ENCODE measurements at places on chromosomes 1 and 21. TPM values are rescaled to one million over a fixed set of nuclear protein-coding genes. Genes with fewer than 3 reads are reported as not detected.
A peak's percentile ranks its signal among the peaks of the same experiment; 100 is the strongest.

- H3K27ac ChIP-seq, result no peak overlapping the region
- no peak for DNase-seq
- peaks cover 10% of the 10 kb centered on the region for H3K4me1 ChIP-seq
- H3K4me3 ChIP-seq, result peak overlapping the region; percentile 19
- H3K27me3 ChIP-seq, result peaks cover 41% of the 10 kb centered on the region
These were observed 5.7 kb downstream of the DMRTA2 start for GRCh38 chr1:50417507-50417906.

DNA sequence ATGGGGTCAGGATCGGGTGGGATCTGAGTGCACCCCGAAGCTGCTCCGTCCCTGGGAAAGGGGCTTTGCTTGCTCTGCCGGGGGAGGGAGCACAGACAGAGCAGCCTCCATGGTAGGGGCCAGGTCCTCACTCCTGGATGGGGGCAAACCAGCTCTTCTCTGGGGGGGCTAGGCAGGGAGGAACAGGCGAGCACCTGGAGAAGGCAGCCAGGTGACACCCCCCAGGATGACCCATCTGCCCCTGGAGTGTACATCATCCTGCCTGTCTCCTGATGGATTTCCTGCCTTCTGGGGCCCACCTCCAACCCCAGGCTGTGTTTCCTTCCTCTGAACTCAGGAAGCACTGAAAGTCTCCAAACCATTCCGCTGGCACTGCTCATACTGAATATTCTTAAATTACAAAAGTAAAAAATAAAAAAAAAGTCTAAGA, 248.0 kb downstream of the RHOU start:
- no peaks in the 10 kb centered on the region for H3K27me3 ChIP-seq
- DNase-seq, result no peak
- H3K27ac ChIP-seq, result no peak overlapping the region
- peaks cover 18% of the 10 kb centered on the region for H3K4me1 ChIP-seq
- no peak overlapping the region for H3K4me3 ChIP-seq

DNA sequence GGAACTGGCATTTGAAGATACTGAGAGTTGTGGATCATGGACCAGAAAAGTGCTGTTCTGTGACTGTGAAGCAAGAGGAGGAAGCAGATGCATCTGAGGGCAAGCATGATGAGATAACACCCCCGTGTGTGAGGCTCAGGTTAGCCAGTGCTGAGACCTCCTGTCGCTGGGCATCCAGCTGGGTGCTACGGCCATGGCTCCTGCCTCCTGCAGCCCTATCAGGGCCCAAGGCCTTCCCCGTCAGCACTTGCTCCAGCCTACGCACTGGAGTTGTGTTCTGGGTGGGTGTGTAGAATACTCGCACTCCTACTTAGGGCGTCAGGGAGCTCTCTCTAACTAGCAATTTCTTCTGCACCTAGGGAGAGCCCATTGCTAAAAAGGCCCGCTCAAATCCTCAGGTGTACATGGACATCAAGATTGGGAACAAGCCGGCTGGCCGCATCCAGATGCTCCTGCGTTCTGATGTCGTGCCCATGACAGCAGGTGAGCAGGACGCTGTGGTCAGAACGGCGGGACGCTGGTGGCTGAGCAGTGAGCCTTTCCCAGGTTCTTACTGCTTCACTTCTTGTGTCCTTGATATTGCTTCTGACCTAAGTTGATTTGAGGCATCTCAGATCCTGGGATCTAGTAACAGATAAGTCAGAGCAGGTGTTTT, 6.5 kb downstream of the PPIE start:
- no peak overlapping the region for H3K4me3 ChIP-seq
- H3K27ac ChIP-seq, result no peak overlapping the region
- DNase-seq, result no peak
- peaks cover 88% of the 10 kb centered on the region for H3K36me3 ChIP-seq
- H3K4me1 ChIP-seq, result no peaks in the 10 kb centered on the region

GRCh38 chr1:85629532-85629920, 49.0 kb downstream of the CCN1 start:
- H3K27ac ChIP-seq, result peak overlapping the region; percentile 91
- DNase-seq, result no peak
- no peaks in the 10 kb centered on the region for H3K27me3 ChIP-seq

The BCAR3 gene
- 41.0 TPM for total RNA-seq

The RGS5 gene
- total RNA-seq, result 732 TPM
